IMR-90 (cell line): ENCODE measurements at places on chromosomes 2 and 18. TPM values are rescaled to one million over a fixed set of nuclear protein-coding genes. Genes with fewer than 3 reads are reported as not detected.

DNA sequence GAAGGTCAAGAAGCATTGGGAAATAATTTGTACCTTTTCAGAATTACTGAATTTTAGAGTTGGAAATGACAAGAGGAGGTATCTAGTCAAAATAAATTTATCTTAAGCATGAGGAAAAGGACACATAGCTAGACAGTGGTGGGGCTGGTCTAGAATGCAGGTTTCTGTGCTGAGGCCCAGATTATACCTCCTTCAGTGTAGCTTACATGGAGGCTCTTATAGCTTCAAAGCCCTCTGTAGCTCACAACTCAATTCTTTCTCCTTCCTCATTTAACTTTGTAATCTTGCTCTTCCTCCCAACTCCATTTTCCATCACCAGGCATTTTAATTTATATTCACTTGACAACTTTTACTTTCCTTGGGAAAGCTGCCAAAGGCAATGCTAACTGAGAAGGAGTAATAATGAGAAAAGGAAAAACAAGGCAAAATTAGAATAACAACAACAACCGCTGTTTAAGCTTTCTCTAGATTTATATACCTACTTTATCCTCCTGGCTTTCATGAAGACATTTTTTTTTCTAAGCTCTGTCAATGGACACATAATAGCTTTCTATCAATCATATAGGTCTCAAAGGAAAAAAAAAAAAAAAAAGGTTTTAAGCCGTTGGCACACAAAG lies 58.5 kb downstream of the CLHC1 start:
- no peak for DNase-seq

DNA sequence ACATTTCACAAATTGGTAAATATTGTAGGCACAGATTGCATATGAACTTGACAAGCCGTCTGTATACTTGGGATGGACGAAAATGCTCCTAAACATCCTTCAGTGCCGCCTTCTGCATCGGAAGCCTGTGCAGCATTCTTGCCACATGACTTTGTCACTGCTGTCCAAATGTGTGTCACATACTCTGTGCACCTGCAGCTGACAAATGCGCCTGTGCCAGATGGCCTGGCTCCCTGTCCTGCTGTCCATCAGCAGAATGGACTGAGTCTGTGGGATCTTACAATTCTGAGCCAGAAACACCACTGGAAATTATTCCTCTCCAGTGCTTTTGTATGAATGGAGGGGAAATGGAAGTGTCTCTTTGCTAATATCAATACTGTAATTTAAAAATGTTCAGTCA lies 89.9 kb downstream of the DCDC2C start:
- DNase-seq, result no peak

DNA sequence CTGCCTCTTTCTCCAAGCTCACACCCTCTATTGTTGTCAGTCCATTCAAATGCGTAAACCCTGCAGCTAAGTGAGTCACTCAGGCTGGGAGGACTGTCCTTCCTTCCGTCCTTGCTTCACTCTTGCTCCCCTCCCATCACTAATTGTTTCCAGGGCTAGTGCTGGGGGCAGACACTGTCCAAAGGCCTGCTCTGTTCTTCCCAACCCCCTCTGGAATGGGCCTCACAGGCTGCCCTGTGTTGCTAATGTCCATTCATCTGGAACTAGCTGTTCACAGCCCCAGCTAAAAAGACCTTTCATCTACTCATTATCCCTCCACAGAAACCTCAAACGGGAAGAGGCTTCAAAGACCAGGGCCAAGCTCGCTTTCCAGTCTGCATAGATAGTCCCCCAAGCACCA lies 31.9 kb upstream of the NRP2 start:
- peak; percentile 61 for DNase-seq

Gene CAVIN2
- total RNA-seq, result 11.5 and 12.5 TPM in 2 replicates

GRCh38 chr2:122266636-122267035 lies 511.2 kb downstream of the TSN start:
- DNase-seq, result no peak

GRCh38 chr18:30234755-30235154 lies 807.8 kb downstream of the DSC3 start:
- no peak for DNase-seq

Gene FBXO48
- total RNA-seq, result 0.18 and 0.28 TPM in 2 replicates

Gene TUBA4B
- not detected in 2 replicates for total RNA-seq

DNA sequence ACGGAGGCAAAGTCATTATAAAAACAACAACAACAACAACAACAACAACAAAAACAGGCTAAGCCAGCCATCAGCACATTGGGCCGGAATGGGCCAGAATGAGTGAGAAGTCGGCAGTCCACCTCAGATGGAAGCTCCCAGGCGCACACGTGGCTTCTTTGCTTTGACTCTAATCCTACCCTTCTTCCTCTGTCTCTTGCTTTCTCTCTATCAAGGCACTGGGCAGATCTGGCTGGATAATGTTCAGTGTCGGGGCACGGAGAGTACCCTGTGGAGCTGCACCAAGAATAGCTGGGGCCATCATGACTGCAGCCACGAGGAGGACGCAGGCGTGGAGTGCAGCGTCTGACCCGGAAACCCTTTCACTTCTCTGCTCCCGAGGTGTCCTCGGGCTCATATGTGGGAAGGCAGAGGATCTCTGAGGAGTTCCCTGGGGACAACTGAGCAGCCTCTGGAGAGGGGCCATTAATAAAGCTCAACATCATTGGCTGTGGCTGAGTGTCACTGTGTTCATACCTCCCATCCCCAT lies 52.2 kb downstream of the MARCO start:
- DNase-seq, result no peak
